ENCODE measurements at places on chromosomes 3 and 15.

- DNase-seq = no peak
Measured at GRCh38 chr3:158974904-158975303, 173.1 kb downstream of the MFSD1 start.

DNA sequence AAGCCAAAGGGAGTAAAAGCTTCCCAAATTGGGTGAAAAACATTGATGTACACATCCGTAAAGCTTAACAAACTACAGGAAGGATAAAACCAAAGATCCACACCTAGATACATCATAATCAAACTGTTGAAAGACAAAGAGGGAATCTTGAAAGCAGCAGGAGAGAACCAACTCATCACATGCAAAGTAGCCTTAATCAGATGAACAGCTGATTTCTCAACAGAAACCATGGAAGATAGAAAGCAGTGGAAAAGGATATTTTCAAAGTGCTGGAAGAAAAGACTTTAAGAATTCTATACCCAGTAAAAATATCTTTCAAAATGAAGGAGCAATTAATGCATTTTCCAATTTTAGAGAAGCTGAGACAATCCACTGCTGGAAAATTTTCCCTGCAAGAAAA lies 36.8 kb downstream of the CHRNA7 start:
- DNase-seq = no peak

DNA sequence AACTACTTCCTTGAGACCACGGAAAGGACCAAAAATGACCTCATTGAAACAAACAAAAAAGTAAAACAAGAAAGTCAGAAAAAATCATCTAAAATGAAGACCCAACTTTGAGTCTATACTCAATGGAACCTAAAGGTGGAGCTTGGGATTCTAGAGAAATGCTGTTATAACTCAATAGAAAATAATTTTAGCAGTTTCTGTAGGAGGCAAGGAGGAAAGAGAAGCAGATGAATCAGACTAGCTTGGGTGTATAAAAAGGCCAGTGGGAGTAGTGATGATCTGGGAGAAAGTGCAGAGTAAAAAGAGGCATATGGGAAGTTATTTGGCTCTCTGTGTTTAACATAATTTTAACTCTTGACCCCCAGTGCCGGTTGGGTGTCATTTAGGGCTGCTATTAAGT lies 94.4 kb downstream of the TMCO5A start:
- no peak for DNase-seq

DNA sequence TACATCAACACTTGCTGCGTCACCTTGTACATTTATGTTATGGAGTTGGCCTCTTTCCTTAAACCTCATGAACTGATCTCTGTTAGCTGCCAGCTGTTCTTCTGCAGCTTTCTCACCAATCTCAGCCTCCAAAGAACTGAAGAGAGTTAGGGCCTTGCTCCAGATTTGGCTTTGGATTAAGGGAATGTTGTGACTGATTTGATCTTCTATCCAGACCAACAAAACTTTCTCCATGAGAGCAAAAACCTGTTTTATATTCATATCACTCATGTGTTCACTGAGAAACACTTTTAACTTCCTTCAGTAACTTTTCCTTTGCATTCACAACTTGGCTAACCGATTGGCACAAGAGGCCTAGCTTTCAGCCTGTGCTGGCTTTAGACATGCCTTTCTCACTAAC lies 1156.0 kb upstream of the CADM2 start:
- no peak for DNase-seq

- DNase-seq = no peak
Measured at GRCh38 chr15:70474471-70475406, 288.6 kb downstream of the UACA start.

- no peak for DNase-seq
Measured at GRCh38 chr3:142366434-142366833, 81.4 kb downstream of the XRN1 start.

GRCh38 chr15:90596943-90597342 lies 67.2 kb downstream of the CRTC3 start:
- DNase-seq = no peak

DNA sequence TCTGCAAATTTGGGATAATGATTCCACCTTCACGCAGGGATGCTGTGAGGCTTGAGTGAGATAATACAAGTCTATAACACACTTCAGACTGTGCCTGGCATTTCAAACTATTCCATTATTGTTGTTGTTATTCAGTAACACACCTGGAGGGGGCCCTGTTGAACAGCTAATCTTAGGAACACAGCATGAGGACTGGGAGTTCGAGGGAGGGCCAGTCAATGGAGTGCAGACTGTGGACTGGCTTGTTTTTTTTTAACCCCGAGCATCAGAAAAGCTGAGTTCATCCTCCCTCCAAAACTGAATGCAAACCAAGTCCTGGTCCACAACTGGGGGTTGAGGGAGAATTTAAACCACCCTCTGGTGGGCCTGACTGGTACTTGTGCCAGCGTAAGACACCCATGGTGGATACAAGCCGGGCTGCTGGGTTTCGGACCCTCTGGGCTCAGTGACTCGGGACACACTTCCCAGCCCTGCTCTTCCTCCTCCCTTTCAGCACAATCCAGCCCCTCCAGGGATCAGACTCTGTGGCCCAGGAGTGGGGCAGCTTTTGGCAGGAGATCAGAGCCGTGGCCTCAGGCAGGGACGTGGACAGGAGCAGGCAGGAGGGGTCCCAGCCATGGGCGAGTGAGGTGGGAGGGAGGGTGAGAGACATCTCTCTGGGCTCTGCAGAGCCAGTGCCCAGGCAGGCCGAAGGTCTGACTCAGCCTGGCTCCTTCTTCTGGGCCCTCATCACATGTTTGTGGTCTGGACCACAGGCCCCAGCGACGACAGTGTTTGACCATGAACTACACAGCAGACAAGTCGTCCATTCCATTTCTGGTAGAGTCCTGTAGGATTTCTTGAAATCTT lies 36.3 kb upstream of the MEX3B start:
- no peak for DNase-seq

DNA sequence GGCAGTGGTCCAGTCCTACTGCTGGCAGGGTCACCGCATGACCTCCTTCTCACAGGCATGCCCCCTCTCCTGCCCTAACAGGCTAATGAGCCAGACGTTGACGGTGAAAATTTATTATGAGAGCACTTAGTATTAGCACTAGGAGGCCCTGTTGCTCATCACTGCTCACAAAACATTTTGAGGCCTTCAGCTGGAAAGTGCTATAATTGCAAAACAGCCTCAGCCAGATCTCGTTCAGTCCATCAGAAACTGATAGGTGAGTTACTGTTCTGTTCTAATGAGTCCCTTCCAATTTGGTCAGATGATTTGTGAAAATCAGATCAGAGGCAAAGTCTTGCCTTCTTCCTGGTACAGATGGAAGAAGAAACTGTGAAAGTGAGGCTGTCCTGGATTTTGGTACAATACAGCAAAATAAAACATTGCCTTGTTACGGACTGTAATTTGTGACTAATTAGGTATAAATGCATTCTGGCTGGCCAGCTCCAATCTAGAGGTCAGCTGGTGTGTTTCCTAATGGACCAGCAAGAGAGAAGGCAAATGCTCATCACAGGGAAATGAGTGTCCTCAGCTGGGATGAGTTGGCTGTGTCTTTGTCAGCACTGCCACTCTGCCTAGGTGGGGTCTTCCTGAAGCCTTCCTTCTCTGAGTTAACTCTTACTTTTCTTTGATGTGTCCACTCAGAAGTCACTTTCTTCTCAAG lies 316.8 kb downstream of the CHST2 start:
- DNase-seq = no peak

DNA sequence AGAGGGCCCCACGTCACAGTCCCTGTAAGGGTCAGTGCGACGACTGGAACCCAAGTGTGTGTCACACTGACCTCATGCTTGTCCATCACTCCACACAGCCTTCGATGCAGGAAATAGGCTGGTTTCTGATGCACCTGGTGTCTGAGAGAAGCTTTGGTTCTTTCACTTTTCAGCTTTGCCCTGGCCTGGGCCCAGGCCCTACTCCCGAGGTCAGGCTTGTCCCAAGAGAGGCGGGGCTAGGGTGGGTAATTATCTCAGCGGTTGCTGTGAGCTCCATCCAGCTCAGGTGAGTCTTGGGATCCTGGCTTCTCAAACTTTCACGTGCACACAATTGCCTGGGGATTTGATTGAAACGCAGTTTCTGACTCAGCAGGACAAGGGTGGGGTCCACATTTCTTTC lies 19.6 kb upstream of the CHRNB4 start:
- DNase-seq = no peak

DNA sequence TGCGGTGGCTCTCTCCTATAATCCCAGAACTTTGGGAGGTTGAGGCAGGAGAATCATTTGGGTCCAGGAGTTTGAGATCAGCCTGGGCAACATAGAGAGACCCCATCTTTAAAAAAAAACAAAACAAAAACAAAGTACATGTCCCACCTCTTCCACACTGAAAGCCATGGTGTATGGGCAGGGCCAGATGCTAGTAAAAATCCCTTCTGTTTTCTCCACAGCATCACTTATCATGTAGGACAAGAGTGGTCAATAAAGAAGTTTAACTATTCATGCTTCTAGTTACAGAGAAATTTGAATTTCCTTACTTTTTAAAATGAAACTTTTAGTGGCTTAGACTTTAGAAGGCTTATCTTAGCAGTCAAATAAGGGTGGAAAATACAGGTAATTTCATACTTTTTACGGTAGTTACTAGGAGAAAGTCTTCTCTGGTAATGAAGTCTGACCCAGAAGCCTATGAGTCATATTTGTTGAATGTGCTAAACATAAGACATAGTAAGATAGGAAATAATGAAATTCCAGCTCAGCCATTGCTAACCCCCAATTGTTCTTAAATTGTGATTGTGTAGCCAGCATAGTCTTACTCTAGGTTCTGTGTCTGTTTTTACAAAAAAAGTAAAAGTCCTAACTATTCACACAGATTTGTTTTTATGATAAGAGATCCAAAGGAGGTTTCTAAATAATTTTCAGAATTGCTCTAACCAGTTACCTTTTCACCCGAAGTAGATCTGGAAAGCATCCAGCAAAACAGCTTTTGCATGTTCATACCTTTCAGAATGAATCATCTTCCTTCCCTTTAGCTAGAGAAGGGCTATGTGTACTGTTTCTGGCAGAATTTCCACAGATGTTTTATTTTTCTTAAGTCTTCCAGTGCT lies 16.4 kb upstream of the ZNF609 start:
- DNase-seq = no peak

DNA sequence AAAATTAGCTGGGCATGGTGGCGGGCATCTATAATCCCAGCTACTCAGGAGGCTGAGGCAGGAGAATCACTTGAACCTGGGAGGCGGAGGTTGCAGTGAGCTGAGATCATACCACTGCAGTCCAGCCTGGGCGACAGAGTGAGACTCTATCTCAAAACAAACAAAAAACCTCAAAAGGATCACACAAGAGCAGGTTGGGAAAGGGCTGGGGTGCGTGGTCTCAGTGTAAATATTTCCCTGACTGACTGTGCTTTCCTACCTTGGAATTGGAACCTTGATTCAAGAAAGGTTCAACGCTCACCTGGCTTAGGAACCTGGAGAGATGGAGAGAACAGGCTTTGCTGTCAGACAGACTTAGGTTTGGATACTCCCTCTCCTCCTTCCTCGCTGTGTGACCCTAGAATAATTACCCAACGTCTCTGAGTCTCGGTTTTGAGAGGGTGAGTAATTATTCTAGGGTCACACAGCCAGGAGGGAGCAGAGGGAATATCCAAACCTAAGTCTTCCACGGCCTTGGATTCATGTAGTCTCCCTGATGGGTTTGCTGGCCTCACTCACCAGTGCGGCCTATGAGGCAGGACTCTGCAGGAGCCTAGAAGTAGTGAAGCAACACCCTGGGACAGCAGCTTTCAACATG lies 24.6 kb downstream of the CYP19A1 start:
- no peak for DNase-seq

DNA sequence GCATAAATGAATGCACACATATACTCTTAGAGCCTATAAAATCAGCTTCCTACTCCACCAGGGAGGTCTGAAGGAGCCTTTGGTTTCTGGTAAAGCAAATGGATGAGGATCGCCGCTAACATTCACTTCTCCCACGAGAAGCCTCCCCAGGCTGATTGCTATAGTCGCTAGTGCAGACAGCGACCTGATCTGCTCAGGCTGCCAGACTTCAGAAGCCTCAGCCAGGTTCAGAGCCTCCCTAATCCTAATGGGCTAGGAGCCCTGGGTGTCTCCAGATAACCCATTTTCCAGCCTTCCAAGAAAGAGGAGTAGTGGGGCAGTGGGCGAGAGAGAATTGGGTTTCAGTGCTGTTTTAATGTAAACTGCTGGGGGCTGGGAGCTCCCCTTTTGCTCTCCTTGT lies 35.4 kb downstream of the TPM1 start:
- DNase-seq = no peak

- no peak for DNase-seq
Measured at GRCh38 chr3:189789432-189789831, 158.2 kb downstream of the TP63 start.

Data from effector memory CD8-positive, alpha-beta T cell (primary cell).